ENCODE measurements at places on chromosomes 7 and 10. TPM values are rescaled to one million over a fixed set of nuclear protein-coding genes. Genes with fewer than 3 reads are reported as not detected.

DNA sequence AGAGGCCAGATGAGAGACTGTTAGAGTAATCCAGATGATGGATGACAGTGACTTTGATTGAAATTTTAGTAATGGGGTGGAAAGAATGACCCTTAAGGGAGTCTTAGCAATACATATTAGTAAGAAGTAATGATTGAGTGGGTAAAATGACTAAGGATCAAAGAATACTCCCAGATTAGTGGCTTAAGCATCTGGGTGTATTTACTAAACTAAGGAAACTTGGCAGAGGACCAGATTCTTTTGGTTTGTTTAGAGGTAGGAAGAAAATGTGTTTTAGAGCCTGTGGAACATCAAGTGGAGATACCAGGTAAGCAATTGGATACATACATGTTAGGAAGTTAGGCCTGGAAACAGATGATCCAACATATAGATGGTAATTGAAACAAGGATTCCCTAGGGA lies 58.8 kb upstream of the ADRA2A start:
- H3K36me3 ChIP-seq, result peaks cover 19% of the 10 kb centered on the region
- no peak overlapping the region for H3K27ac ChIP-seq
- DNase-seq, result no peak
- no peaks in the 10 kb centered on the region for H3K4me1 ChIP-seq
- H3K4me3 ChIP-seq, result no peak overlapping the region
- no peaks in the 10 kb centered on the region for H3K27me3 ChIP-seq

- no peaks in the 10 kb centered on the region for H3K27me3 ChIP-seq
- peaks cover 22% of the 10 kb centered on the region for H3K4me1 ChIP-seq
- DNase-seq, result no peak
- H3K27ac ChIP-seq, result no peak overlapping the region
These were observed 171.5 kb downstream of the CCSER2 start for GRCh38 chr10:84499846-84500245.

DNA sequence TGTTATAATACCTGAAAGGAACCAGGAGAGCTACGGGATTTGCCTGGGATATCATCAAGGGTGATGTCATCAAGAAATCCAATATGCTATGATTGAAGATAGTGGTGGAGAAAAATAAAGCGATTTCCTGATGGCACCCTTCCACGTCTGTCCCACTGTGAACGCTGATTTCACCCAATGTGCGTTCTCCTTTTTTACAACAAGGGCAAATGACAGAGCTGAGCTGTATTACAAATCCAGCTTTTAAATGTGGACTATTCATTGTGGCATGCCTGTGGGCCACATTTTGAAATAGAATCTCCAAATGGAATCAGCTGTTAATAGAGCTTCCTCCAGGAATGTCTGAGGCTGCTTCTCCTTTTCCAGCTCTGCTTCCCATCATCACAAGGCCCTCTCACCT lies 23.3 kb downstream of the SLC13A4 start:
- no peaks in the 10 kb centered on the region for H3K36me3 ChIP-seq
- no peak overlapping the region for H3K27ac ChIP-seq
- H3K27me3 ChIP-seq, result no peaks in the 10 kb centered on the region
- no peaks in the 10 kb centered on the region for H3K4me1 ChIP-seq
- no peak overlapping the region for H3K4me3 ChIP-seq

DNA sequence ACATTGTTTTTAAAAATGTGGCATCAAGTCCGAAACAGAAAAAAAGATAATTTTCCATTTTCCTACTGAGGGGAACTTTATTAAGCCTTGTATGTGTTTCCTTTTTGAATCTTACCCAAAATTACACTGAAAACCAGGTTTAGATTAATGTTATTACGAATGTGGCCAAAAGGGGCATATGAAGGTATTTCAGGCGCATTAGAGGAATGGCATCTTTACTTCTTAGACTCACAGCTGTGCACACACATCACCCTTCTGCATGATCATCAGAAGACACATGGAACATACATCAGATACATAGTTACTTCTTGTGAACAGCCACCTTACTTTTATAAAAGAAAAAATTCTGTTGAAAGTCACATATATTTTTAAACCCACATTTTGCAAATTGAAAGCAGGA lies 58.6 kb upstream of the ZPBP start:
- no peaks in the 10 kb centered on the region for H3K36me3 ChIP-seq
- H3K4me1 ChIP-seq, result no peaks in the 10 kb centered on the region
- H3K4me3 ChIP-seq, result no peak overlapping the region
- no peak for DNase-seq

DNA sequence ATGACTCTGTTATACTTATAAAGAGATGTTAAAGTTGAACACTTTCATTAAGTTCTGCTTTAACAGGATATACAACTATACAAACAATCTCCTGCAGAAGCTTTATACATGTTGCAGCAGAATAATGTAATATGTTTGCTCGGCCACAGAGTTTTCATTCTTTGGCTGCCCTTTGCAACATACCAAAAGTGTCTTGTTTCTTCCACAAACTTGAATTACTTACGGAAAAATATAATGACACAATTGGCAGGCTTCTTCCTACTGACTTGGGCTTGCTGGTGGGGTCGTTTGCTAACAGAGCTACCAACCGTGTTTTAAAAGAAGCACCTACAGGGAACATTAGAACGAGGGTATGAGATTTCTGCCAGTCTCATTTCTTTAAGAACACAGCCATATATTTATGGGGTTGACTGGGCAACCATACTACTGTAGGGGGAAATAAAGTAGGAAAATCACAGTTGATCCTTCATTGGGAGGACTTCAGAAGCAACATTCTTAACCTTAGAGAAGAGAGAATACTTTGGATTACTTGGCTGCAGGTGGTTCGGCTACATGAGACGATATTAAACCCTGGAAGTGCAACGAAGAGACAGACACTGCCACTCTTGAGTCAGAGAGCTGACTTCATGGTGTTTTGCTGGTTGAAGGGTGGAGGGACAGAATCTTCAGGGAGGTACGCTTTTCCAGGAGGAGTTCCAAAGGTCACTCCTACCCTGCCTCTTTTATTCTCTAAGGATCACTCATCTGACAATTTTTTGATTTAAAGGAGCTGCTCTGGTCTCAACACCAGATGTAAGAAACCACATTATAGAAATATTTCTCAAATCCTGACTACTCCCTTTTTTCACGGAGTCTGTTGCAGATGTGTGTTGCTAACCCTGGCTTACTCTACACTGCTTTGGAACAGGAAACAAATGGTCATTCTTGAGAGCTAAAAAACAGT lies 123.9 kb downstream of the SEMA3C start:
- H3K36me3 ChIP-seq, result peaks cover 8% of the 10 kb centered on the region
- H3K27me3 ChIP-seq, result no peaks in the 10 kb centered on the region
- no peak for DNase-seq
- H3K4me1 ChIP-seq, result peaks cover 21% of the 10 kb centered on the region
- peak overlapping the region; percentile 39 for H3K27ac ChIP-seq

- H3K4me3 ChIP-seq, result no peak overlapping the region
- H3K4me1 ChIP-seq, result peaks cover 4% of the 10 kb centered on the region
- no peaks in the 10 kb centered on the region for H3K27me3 ChIP-seq
- H3K36me3 ChIP-seq, result peaks cover 19% of the 10 kb centered on the region
These were observed 39.3 kb upstream of the GGCT start for GRCh38 chr7:30543813-30544525.

DNA sequence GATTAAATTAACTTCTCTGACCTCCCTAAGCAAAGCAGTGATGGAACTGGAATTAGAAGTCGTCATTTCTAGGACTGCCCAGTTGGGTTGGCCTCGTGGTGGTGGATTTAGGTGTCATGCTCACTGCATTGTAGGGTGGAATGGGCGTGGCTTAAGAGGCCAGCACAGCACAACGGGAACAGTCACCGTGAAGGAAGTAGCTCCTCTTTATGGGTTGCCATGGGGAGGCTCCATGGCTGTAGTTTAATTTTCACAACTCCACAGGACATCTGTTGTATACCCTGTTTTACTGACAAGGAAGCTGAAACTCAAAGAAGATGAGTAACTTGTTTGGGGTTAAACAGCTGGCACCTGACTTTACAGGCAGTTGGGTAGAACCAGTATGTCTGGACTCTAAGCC lies 208.3 kb downstream of the CELF2 start:
- H3K4me1 ChIP-seq, result no peaks in the 10 kb centered on the region
- H3K36me3 ChIP-seq, result peaks cover 2% of the 10 kb centered on the region
- H3K4me3 ChIP-seq, result no peak overlapping the region
- H3K27me3 ChIP-seq, result no peaks in the 10 kb centered on the region
- H3K27ac ChIP-seq, result no peak overlapping the region

- DNase-seq, result no peak
- H3K4me1 ChIP-seq, result peaks cover 8% of the 10 kb centered on the region
- H3K36me3 ChIP-seq, result no peaks in the 10 kb centered on the region
- H3K27ac ChIP-seq, result no peak overlapping the region
- no peak overlapping the region for H3K4me3 ChIP-seq
These were observed 52.8 kb upstream of the VWDE start for GRCh38 chr7:12456506-12456905.

GRCh38 chr7:69661342-69661741 lies 63.1 kb downstream of the AUTS2 start:
- H3K4me1 ChIP-seq, result peaks cover 29% of the 10 kb centered on the region
- no peaks in the 10 kb centered on the region for H3K36me3 ChIP-seq
- H3K27ac ChIP-seq, result no peak overlapping the region
- H3K4me3 ChIP-seq, result no peak overlapping the region
- H3K27me3 ChIP-seq, result no peaks in the 10 kb centered on the region
- DNase-seq, result no peak

GRCh38 chr7:100221231-100221718 lies 1.5 kb downstream of the PVRIG start:
- no peak overlapping the region for H3K4me3 ChIP-seq
- peaks cover 4% of the 10 kb centered on the region for H3K4me1 ChIP-seq
- peaks cover 3% of the 10 kb centered on the region for H3K36me3 ChIP-seq
- DNase-seq, result no peak

- DNase-seq, result no peak
- no peaks in the 10 kb centered on the region for H3K36me3 ChIP-seq
- H3K4me1 ChIP-seq, result peaks cover 38% of the 10 kb centered on the region
- no peak overlapping the region for H3K4me3 ChIP-seq
- no peaks in the 10 kb centered on the region for H3K27me3 ChIP-seq
- peak overlapping the region; percentile 69 for H3K27ac ChIP-seq
These were observed 1.9 kb upstream of the ARHGAP22 start for GRCh38 chr10:48606530-48607355.

- peaks cover 50% of the 10 kb centered on the region for H3K4me1 ChIP-seq
- peak within 1 kb of the TSS; percentile 63 for H3K27ac ChIP-seq
- peak; percentile 85 for DNase-seq
These were observed at the start of gene SNCG for GRCh38 chr10:86958116-86958900. SNCG (plus strand) TSS chr10:86958599; CDS start chr10:86958698, 99 bp downstream.

DNA sequence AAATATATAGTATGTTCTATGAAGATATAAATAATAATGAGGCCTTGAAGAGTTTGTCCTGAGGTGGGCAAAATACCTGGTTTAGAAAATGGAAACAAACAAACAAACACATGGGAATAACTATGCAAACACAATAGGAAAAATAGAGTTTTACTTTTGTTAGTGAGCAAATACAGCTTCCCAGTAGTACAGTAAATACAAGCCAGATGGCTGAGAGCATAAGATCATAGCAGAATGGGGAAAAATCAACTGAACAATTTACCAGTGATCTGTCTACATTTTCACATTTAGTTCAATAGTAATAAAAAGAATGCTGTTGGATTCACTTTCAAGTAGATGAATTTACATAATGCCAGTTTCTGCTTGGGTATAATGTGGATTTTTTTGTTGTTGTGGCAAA lies 45.1 kb downstream of the ADD3 start:
- peaks cover 9% of the 10 kb centered on the region for H3K36me3 ChIP-seq
- peaks cover 54% of the 10 kb centered on the region for H3K4me1 ChIP-seq

GRCh38 chr10:118032564-118032963 lies 14.2 kb downstream of the RAB11FIP2 start:
- no peaks in the 10 kb centered on the region for H3K27me3 ChIP-seq
- DNase-seq, result no peak
- no peaks in the 10 kb centered on the region for H3K36me3 ChIP-seq
- H3K4me3 ChIP-seq, result no peak overlapping the region
- H3K27ac ChIP-seq, result no peak overlapping the region

DNA sequence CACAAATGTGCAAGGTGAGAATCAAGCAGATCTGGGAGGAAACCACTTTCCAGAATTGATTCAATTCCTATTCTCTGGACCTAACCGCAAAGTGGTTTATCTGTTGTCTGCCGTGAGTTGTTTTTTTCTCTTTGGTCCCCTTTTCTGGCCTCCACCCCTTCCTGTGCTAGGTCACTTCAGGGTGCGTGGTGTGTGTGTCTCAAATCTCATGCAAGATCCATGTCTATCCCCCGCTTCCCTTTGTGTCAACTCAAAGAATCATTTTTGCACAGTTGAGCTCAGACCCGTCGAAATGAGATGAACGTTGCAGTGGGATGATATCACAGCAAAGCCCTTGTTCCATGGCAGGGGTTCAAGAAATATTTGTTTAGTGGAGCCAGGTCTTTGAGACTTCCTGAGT lies 184.5 kb downstream of the GATA3 start:
- no peak overlapping the region for H3K27ac ChIP-seq
- no peak for DNase-seq
- peaks cover 2% of the 10 kb centered on the region for H3K27me3 ChIP-seq
- no peaks in the 10 kb centered on the region for H3K36me3 ChIP-seq
- H3K4me1 ChIP-seq, result no peaks in the 10 kb centered on the region

- H3K27me3 ChIP-seq, result no peaks in the 10 kb centered on the region
- peaks cover 3% of the 10 kb centered on the region for H3K4me1 ChIP-seq
- H3K36me3 ChIP-seq, result no peaks in the 10 kb centered on the region
- no peak overlapping the region for H3K4me3 ChIP-seq
- no peak for DNase-seq
These were observed 71.8 kb downstream of the OSBPL3 start for GRCh38 chr7:24908166-24908565.

DNA sequence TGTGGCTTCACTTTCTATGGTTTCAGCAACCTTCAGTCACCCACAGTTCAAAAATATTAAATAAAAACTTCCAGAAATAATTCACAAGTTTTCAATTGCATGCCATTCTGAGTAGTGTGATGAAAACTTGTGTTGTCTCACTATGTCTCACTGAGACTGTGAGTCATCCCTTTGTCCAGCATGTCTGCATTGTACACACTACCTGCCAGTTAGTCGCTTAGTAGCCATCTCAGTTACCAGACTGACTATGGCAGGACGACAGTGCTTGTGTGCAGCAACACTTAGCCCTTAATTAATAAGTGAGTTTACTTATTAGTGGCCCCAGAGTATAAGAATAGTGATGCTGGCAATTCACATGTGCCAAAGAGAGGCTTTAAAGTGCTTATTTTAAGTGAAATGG lies 22.5 kb downstream of the CCDC186 start:
- no peak overlapping the region for H3K4me3 ChIP-seq
- no peaks in the 10 kb centered on the region for H3K27me3 ChIP-seq
- no peak for DNase-seq
- H3K4me1 ChIP-seq, result peaks cover 13% of the 10 kb centered on the region
- H3K27ac ChIP-seq, result peak overlapping the region; percentile 87

FAM25G gene
- not detected for total RNA-seq

ATOH7 gene
- total RNA-seq, result not detected

ATP6V0A4 gene
- 0.70 TPM for total RNA-seq

SHOC2 gene
- 64.4 TPM for total RNA-seq

FXYD4 gene
- total RNA-seq, result not detected

CALHM3 gene
- not detected for total RNA-seq

PRR15 gene
- 6.3 TPM for total RNA-seq

ZNF736 gene
- not detected for total RNA-seq

RNF32 gene
- total RNA-seq, result 0.52 TPM

FLNC gene
- 72.3 TPM for total RNA-seq

SNX10 gene
- 0.56 TPM for total RNA-seq

TCAF1 gene
- total RNA-seq, result 127 TPM

ZNF862 gene
- 15.9 TPM for total RNA-seq

MTERF1 gene
- total RNA-seq, result 11.7 TPM
